Mammary epithelial cell (primary cell): ENCODE measurements at places on chromosomes 11 and 22. TPM values are rescaled to one million over a fixed set of nuclear protein-coding genes. Genes with fewer than 3 reads are reported as not detected.

The PIK3IP1 gene
- 2.8 TPM for polyA plus RNA-seq

The CSF2RB gene
- polyA plus RNA-seq, result not detected

The A4GALT gene
- 3.7 TPM for polyA plus RNA-seq

The KLHDC7B gene
- 0.01 TPM for polyA plus RNA-seq

The BTG4 gene
- 0.23 TPM for polyA plus RNA-seq

The PHF21B gene
- polyA plus RNA-seq, result not detected

The IFTAP gene
- polyA plus RNA-seq, result 11.3 TPM

The RFPL3 gene
- not detected for polyA plus RNA-seq

The FGF3 gene
- not detected for polyA plus RNA-seq

The CCDC188 gene
- 0.29 TPM for polyA plus RNA-seq

The TAF6L gene
- 13.9 TPM for polyA plus RNA-seq

The SDHAF2 gene
- polyA plus RNA-seq, result 62.4 TPM

The CASP5 gene
- polyA plus RNA-seq, result not detected

The OR2D2 gene
- not detected for polyA plus RNA-seq

The TRIM29 gene
- 315 TPM for polyA plus RNA-seq

The P4HA3 gene
- polyA plus RNA-seq, result 1.2 TPM

The P2RX6 gene
- polyA plus RNA-seq, result 1.6 TPM

The POTEH gene
- not detected for polyA plus RNA-seq

The GLYAT gene
- not detected for polyA plus RNA-seq

The SCGB1A1 gene
- polyA plus RNA-seq, result not detected

The UBQLNL gene
- not detected for polyA plus RNA-seq

The HEPN1 gene
- not detected for polyA plus RNA-seq

The CHST1 gene
- polyA plus RNA-seq, result 0.02 TPM

The OR8D1 gene
- polyA plus RNA-seq, result not detected

The UPK3A gene
- not detected for polyA plus RNA-seq

The SMIM38 gene
- polyA plus RNA-seq, result not detected

The OR4S2 gene
- not detected for polyA plus RNA-seq

The BATF2 gene
- polyA plus RNA-seq, result 0.67 TPM

The MMP3 gene
- 0.53 TPM for polyA plus RNA-seq

The MN1 gene
- polyA plus RNA-seq, result 7.2 TPM

The SHANK3 gene
- 3.3 TPM for polyA plus RNA-seq

The DDTL gene
- polyA plus RNA-seq, result not detected

The ARAP1 gene
- polyA plus RNA-seq, result 51.9 TPM

The PHLDB1 gene
- polyA plus RNA-seq, result 54.1 TPM

The RRAS2 gene
- 50.0 TPM for polyA plus RNA-seq

The P2RY6 gene
- 0.46 TPM for polyA plus RNA-seq
